ENCODE measurements at places on chromosomes 1 and 21. TPM values are rescaled to one million over a fixed set of nuclear protein-coding genes. Genes with fewer than 3 reads are reported as not detected.

GUCA2B gene
- total RNA-seq = not detected

DNA sequence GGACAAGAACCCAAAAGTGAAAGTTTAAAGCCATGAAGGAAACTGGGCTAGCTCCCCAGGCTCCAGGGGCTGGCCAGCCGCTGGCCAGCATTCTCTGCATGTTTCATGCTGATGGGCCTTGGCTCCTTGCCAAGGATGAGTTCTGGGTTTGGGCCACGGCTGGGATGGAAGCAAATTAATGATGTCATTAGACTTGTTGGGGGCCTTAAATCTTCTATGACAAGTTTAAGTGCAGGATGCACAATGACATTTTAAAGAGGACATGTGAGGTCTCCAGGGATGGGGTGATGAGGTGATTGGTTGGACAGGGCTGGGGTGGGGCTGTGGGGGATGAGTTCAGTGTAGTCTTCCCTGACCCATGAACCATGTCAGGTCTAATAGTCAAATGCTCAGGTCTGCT, 199.6 kb downstream of the TRABD2B start:
- DNase-seq = no peak

DNA sequence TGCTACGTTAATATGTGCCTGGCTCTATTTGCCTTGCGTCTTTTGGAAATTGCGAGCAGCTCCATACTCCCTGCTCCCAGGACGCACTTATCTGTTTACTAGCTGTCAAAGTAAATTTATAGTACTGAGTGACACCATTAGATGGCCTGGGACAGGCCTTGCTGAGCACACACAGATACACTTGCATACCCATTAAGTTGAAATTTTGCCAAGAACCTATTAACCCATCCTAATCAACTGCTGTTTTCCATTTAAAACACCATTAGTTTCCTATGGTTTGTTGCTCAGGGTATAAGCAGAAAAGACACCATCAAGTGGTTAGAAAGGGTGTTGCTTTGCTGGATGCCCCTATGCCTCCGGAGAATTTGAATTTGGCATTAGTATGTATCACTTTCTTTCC, 187.3 kb downstream of the SLC44A5 start:
- DNase-seq = no peak

DNA sequence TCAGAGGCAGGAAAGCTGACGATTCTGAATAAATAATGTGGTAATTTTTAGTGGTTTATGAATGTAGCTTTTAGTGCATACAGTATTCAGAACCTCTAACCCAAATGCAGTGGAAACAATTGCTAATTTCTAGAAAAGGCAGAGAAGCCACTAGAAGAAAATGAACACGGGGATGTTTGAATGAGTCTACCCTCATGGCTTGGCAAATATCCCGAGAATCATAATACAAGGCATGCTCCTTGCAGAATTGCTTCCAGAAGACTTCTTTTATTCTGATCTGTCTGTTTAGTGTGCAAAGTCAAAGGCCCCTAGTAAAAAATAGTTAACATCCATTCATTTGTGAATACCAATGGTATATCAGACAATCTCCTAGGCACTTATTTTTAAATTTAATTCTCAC, 246.8 kb downstream of the LMO4 start:
- DNase-seq = no peak

Measured in epithelial cell of proximal tubule (primary cell).